ENCODE measurements at places on chromosomes 7 and 10.

- DNase-seq: no peak
Measured at GRCh38 chr7:135313971-135314370, 80.3 kb downstream of the STRA8 start.

DNA sequence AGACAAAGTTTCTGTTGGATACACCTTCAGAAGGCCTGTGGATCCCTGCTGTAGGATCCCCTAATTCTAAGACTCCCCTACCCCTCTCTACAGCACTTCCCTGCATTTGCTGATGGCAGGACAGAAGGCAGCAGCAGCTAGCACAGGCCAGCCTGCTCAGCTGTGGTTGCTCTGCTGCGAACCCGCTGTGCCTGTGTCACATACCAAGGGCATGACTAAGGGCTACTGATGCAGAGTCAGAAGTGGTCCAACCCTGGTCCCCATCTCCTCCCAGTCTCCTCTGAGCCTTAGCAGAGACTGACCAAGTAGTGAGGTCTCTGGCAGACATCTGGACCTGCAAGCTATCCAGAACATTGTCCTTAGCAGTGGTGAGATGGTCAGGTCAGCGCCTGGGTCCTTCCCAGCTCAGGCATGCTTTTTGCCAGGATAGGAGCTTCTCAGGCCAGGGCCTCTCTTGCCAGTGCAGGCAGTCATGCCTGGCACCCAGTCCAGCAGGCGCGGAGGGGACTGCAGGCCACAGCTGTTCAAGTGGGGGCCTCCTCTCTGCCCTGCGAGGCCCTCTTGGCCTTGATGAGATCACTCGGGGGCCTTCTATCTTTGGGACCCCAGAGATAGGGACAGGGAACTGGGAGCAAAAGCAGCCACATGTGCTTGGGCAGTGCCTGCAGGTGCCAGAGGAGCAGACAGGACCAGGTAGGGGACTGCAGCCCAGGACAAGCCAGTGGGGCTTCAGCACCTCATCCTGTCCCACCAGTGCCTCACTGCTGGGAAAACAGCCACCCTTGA lies 146.4 kb downstream of the ZNF248 start:
- DNase-seq: peak; percentile 14

- peak; percentile 72 for DNase-seq
Measured at GRCh38 chr10:13349463-13350274, 1.6 kb upstream of the SEPHS1 start.

GRCh38 chr7:71824006-71824760 lies 588.0 kb downstream of the CALN1 start:
- DNase-seq: peak; percentile 55

GRCh38 chr7:108282427-108282996 lies 152.4 kb upstream of the LAMB4 start:
- DNase-seq: no peak

GRCh38 chr10:58701405-58702135 lies 188.9 kb downstream of the BICC1 start:
- peak; percentile 78 for DNase-seq

GRCh38 chr7:142556740-142557139 lies 192.5 kb upstream of the PRSS1 start:
- peak; percentile 98 for DNase-seq

DNA sequence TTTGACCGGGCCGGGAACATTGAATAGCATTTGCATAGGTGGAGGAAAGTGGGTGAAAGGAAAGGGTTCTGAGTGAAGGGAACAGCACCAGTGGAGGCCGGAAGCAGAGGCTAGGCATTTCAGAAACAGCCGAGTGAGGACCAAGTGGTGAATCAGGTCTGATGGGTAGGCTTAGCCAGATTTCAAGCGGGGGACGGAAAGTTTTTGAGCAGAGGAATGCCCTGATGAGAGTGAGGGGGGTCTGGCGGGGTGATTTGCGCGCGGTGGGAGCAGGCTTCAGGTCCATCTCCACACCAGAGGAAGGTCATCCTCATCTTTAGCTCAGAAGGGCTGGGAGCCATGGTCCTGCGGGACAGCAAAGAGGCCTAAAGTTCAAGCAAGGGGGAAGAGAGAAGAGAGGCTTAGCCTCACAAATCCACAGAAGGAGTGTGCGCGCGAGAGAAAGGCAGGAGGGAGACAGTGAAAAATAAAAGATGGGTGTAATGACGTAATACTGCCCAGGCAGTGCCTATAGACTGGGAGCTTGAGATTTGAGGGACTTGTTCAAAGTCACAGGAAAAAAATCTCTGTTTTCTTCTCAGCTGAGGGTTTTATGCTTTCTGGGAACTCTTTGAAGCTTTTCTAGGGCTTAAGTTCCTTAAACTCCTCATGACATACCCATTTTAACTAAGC lies 1.0 kb upstream of the DENND2A start:
- DNase-seq: no peak

DNA sequence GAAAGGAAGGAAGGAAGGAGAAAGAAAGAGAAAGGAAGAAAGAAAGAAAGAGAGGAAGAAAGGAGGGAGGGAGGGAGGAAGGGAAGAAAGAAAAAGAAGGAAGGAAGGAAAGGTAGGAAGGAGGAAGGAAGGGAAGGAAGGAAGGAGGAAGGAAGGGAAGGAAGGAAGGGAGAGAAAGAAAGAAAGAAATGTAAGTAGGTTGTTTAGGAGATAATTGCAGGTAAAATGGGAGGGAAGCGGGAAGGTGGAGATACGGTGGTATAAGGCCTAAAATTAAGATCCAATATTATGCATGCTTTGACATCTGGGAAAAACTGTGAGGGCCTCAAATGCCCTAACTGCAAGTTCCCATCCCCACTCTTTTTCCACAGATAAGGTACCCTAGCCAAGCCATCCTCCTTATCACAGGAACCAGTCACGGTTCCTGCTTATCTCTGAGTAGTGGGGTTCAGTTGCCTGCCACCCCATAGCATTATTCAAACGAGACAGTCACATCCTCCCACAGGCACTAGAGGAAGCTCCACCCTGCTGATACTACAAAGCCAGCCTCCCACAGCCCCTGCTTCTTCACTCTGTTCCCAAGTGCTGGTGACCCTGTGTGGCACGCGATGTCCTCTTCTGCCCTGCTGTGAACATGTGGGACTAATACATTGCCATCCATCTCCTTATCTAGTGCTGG lies 28.7 kb downstream of the ST8SIA6 start:
- DNase-seq: no peak

DNA sequence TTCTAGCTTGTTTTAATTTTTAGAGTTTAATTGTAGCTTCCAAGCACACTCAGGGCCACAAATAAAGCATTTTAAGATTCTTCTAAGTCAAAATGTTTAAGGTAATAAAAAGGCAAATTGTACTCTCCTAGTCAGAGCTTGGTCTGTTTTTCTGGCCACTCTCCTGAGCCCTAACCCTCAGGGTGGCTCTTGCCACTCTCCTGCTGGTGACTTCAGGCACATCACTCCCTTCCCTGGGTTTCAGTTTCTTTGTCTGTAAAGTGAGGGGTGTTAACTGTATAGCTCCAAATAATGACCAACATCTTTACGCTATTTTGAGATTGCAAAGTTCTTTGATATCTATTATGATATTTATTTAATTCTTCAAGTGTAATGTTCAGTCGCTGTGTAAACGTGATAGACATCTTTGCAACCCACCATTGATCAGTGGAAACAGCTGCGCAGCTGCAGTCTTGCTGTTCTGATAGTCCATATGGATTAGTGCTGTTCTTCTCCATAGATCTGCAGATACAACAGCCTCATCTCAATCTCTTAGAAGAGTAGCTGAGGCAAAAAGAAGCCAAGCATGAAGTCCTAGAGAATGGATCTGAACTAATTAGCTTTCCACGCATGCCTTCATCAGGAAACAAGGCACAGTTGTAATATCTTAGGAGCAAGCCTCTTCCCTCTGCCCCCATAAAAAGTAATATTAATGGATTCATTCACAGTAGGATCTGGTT lies 189.9 kb downstream of the PLPP4 start:
- no peak for DNase-seq

GRCh38 chr7:7820939-7821338 lies 102.5 kb upstream of the RPA3 start:
- DNase-seq: no peak

DNA sequence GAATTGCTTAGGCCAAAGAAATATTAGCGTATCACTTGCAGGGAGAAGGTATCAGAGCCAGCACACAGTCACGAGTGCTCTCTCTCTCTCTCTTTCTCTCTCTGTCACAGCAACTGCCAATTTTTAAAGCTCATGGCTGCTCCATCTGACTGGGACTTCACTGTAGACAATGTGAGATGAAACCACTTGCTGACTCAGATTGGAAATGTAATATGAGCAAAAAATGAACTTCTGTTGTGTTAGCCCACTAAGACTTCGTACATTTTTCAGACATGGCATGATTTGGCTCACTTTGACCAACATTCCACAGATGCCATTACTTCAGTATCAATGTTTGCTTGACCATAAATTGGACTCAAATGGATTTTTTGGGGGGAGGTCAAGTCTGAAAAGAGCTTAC lies 68.1 kb downstream of the DGKB start:
- DNase-seq: peak; percentile 24

- no peak for DNase-seq
Measured at GRCh38 chr7:21300692-21301091, 127.2 kb upstream of the SP4 start.

DNA sequence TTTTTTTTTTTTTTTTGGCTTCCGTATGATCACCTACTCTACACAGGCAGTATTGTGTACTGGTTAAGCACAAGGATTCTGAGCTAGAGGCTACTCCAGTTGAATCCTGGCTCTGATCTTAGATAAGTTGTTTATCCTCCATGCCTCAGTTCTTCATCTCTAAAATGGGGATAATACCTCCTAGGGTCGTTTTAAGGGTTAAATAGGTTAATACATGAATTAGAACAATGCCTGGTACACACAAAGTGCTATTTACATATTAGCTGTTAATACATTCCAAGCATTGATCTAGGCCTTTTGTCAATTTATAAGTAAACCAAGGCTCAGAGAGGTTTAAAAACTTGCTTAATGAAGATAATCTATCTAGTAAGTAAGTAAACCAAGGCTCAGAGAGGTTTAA lies 59.0 kb downstream of the ST7 start:
- no peak for DNase-seq

DNA sequence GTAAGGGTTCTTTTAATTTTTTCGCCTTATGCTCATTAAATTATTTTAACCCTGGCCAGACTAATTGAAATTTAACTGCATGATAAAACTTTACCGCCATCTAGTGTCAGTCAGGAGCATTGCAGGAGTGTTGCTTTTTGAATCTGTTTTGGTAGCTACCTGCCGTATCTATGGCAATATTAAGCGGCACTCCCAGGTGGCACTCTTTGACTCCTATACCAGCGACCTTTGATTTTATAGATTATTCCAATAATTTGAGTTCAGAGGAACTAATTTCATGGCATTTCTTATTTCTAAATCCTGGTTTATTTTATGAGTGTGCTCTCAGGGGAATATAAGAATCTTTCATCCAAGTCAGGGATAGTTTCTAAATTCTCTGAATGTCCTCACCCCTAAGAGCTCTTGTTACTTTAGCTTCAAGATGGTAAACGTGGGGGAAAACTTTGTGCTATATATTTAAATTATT lies 198.9 kb downstream of the REEP3 start:
- DNase-seq: peak; percentile 42

DNA sequence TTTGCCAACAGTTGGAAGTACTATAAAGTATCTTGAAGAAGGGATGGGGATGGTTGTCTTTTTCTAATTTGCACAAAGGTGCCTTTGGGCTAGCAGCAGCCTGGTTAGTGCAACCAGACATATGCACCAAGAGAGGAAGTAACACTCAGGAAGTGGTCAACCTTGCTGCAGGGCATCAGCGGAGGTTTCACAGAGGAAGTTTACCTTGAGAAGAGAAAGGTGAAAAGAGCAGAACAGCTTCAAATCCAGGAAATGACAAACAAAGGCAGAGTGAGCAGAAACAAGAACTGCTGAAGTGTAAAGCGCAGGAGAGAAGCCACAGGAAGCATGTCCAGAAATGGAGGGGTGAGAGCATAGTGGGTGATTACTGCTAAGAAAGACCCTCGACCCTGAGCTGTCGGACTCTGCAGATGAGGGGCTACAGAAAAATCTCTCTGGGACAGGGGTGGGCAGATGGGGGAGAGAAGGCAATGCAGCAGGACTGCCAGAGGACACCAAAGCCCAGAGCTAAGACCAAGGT lies 66.9 kb downstream of the STK17A start:
- DNase-seq: peak; percentile 78

GRCh38 chr7:116652793-116653192 lies 19.2 kb upstream of the MET start:
- peak; percentile 29 for DNase-seq

DNA sequence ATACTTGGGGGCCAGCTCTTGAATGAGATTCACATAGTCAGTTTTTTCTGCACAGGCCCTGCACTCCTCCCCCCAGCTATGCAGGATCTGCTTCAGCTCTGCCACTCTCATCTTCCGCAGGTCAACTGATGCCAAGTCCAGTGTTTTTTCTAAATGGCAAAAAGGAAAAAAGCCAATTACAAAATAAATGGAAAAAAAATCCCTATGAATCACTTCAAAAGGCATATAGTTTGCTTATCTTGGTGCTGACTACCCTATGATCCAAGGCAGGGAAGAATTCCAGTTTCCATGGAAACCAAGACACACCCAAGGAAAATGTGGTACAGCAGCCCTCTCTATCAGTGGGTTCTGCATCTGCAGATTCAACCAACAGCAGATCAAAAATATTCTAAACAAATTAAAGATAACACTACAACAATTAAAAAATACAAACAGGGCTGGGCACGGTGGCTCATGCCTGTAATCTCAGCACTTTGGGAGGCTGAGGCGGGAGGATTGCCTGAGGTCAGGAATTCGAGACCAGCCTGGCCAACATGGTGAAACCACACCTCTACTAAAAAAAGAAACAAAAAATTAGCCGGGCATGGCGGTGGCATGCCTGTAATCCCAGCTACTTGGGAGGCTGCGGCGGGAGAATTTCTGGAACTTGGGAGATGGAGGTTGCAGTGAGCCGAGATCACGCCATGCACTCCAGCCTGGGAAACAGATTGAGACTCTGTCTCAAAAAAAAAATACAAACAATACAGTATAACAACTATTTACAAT lies 17.6 kb downstream of the CDNF start:
- DNase-seq: peak; percentile 92

- DNase-seq: no peak
Measured at GRCh38 chr7:98399462-98399861, 1.4 kb downstream of the BAIAP2L1 start.

GRCh38 chr10:122310311-122311050 lies 39.4 kb downstream of the BTBD16 start:
- no peak for DNase-seq

GRCh38 chr7:152649220-152649619 lies 26.7 kb downstream of the XRCC2 start:
- no peak for DNase-seq

DNA sequence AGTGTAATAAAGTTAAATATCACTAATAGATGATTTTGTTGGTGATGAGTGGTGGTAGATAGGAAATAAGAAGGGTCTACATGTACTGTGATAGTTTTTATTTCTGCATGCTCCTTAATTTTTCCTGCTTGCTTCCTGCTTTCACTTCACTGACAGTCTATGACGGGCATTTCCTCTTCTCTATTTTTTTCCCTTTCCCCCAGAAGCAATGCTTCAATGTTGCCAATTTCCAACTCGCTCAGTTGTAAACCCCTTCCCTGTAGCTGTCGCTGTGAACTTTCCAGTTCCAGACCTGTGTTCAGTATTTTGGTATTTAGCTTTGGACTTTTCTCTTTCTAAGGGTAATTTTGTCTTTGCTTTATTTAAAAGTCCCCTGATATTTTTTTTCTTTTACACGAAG lies 123.5 kb upstream of the AGR3 start:
- no peak for DNase-seq

Measured in RPMI7951 (cell line).